ENCODE measurements at places on chromosomes 12 and 14.

DNA sequence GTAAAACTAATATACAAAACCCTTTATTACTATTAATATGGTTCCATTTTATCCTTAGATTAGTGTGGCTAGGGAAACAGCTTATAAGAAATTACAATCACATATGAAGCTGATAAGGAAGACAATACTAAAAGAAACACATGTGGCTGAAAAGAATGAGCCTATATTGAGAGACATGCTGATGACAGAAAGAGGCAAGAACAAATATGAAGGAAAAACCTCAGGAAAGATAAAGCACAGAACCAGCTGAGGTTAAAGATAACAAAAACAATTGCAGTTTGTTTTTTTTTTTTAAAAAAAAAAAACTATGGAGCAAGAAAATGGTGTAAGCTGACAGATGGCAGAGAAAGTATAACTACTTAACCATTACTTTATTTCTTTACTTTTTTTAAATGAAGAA, 69.2 kb upstream of the OSBPL8 start:
- no peak for DNase-seq

GRCh38 chr14:24264298-24264697, 1.3 kb upstream of the TGM1 start:
- no peak for DNase-seq

DNA sequence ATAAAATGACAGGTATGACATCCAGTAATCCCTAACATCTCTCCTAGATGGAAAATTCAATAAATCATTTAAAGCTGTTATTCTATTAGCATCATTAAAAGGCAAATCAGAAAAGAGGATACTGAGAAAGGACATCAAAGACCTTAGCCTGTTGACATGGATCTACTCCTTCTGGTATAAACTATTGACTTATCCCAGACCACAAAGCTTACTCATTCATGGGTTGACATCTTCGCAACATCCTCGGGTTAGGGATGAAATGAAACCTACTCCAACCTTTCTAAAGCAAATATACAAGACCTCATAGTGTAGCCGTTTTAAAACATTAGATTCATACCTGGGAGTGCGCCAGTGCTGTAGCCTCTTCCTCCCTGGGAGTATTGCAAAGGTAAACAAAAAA, 191.5 kb upstream of the BTG1 start:
- DNase-seq, result no peak

DNA sequence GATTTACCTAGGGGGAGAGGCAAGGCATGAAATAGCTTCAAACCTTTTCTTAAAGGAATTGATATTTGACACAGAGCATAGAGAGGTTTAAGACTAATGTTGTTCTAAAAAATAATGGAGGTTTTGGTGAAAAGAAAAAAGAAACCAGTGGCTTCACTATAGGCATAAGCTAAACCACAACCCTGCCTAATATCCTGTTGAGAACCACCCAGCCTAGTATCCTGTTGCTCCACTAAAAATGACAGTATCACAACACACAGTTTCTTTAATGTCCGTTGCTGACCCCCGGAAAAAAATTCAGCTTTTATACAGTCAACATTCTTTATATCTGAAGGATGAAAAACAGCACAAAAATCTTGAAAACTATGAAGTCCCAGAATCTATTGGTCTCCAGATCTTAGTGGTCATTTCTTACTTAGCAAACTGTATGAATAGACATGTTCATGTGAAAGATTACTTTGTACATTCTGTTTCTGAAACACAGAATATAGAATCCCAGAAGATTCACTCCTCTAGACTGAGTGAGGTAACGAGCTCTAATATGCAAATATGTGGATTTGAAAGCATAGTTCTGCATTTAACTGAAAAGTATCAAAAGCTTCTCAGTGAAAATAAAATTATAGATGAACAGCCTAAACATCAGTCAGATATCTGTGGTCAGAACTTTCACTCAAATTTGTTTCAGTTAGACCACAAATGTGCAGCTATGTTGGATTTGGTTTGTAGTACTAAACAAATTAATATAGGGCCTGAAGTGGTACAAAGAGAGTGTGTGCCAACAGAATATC, 40.5 kb downstream of the GALC start:
- no peak for DNase-seq

- DNase-seq, result no peak
Observed at GRCh38 chr12:20490213-20490612, 121.9 kb downstream of the PDE3A start.

- no peak for DNase-seq
Observed at GRCh38 chr14:69408331-69408960, 10.0 kb downstream of the SLC39A9 start.

DNA sequence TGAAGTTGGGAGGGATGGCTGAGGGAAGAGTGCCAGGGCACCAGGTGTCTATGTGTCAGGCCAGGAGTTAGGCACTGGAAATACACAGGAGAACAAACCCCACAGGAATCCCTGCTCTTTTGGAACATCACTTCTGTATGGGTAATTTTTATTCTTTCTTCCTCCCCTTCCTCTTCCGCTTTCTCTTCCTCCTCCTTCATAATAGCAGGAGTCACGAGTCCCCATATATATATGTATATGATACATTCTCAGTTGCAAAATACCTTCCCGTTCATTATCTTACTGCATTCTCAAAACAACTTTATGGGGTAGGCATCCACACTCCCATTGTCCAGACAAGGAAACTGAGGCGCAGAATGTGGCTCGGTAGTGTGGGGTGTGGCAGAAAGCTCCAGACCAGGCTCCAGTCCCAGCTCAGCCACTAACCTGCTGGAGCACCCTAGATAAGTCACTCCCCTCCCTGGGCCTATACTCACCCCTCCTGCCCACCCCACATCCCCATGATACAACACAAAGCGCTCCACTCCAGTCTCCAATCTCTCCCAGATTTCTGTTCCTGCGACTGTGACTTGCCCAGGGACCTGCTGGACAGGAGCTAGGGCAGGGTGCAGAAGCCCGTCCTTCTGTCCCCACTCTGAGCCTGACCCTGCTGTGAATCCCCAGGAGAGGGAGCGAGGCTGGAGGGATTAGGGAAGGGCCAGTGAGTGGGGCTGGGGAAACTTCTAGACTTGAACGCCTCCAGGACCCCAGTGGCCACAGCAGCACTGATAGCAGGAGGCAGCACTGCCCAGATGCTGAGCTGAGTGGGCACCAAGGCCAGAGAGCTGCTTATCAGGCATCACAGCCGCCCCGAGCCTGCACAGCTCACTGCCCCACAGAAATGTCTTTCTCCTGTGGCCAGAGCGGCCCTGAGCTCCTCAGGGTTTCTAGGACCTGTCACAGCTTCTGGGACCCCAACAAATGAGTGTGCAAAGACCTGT, 1.4 kb upstream of the AQP2 start:
- DNase-seq, result no peak

DNA sequence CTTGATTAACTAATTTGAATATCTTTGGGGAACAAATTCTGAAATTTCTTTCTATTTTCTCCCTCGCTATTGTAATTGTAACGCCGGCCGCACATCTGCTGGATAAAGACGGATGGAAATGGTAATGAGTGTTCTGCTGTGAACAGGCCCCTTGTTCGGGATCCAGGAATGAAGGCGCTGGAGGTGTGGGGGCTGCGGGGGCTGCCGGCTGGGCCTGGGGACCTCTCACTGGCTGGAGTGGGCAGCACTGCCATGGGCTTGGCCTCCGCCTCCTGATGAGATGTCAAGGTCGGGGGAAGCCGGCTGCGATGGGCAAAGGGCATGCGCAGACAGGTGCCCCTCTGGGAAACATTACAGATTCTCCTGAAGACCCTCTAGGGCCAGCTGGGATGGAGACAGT, 175.4 kb downstream of the PHETA1 start:
- DNase-seq, result no peak

DNA sequence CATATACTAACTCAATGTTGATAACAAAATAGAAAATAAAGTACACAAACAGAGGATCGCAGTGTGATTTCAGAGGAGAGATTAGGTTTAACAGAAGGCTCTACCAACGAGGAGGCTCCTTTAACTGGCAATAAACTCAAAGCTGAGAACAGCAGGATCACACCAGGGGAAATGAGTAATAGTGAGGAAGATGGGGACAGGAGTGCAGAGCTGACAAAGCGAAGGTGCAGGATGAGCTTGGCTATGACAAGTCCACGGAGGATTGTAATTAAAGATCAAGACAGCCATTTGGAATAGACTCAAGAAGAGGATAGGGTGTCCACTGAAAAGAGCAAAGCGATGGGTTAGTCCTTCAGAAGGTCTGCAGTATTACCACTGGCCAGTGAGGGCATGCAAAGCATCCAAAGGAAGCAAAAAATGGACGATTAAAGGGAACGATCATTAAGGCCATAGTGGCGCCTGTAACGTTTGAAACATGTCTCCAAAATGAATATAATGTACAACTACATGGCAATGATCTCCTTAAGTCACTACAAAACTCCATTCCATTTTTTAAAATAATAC, 85.3 kb downstream of the GRIN2B start:
- no peak for DNase-seq
